ENCODE measurements at places on chromosomes 1 and 21.
A peak's percentile ranks its signal among the peaks of the same experiment; 100 is the strongest.

GRCh38 chr1:236261033-236261432, 20.7 kb downstream of the ERO1B start:
- no peak for DNase-seq

- DNase-seq: peak; percentile 75
Observed at GRCh38 chr1:21239221-21239620, 51.0 kb downstream of the ECE1 start.

DNA sequence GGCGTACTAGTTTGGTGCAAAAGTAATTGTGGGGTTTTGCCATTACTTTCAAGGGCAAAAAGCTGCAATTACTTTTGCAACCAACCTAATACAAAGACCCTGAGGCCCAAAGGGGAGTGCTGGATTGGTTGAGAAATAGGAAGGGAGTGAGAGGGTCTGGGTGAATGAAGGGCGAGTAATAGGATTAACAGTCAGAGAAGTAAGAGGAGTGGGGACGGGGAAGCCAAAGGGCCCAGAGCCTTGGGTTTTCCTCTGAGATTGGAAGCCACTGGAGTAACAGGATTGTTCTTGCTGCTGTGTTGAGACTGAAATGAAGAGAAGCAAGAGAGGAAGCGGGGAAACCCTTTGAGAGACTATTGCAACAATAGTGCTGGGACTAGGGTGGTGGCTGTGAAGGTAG, 19.0 kb upstream of the PRELP start:
- no peak for DNase-seq

DNA sequence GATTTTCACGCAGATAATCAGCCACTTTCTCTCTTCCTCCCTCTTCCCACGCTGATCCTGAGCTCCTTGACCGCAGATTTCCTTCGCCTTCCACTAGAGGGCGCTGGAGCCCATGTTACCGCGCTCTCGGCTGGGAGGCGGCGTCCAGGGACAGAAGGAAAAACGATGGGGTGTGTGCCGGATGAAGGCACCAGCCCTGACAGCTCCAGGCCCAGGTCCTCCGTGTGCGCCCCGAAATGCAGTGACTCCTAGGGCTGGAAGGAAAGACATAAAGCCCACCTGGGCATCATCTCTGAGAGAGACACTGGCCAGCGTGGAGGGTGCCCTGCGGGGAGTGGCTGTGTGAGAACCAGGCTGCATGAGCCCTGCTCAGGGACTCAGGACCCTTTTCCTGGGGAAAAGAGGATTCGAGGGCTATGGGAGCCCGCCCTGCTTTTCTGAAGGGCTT, 44.9 kb upstream of the CYP2J2 start:
- DNase-seq: peak; percentile 68
